SK-N-SH (cell line): ENCODE measurements at places on chromosomes 16 and 17. TPM values are rescaled to one million over a fixed set of nuclear protein-coding genes. Genes with fewer than 3 reads are reported as not detected.

DNA sequence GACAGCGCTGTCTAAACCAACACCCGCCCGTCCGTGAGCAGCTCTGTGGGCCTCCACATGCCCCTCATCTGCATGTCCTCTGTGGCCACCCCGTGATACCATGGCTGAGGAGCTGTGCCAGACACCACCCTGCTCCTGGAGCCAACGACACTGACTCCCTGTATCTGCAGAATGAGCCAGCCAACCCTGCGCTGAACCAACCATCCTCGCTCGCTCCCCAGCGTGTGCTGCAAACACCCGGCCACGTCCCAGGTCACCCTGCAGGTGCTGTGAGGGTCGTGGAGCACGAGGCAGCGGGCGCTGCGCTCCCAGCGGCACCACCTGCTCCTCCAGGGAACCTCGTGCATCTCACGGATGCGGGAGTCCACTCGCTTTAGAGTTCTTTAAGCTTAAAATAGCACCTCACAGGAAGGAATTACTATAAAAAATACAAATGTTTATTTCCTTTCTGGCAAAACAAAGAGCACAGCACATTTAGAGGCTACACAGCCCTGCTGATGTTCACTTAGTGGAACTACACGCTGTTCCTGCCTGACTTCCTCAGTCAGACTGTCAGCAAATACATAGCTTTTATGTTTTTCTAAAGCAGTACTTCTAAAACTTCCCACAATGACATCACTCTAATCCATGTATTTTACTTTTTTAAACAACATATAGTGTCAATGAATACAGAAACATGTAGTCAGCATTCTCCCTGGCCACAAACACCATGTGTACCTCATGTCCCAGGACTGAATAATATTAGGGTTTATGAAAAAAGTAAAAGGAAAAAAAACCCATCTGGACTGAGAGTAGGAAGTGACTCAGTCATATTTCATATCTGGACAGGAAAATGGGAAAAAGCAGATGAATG lies 43.5 kb downstream of the MAP1LC3B start:
- peak; percentile 41 for DNase-seq

- no peak for DNase-seq
Observed at GRCh38 chr16:78629173-78629572, 529.7 kb downstream of the WWOX start.

DNA sequence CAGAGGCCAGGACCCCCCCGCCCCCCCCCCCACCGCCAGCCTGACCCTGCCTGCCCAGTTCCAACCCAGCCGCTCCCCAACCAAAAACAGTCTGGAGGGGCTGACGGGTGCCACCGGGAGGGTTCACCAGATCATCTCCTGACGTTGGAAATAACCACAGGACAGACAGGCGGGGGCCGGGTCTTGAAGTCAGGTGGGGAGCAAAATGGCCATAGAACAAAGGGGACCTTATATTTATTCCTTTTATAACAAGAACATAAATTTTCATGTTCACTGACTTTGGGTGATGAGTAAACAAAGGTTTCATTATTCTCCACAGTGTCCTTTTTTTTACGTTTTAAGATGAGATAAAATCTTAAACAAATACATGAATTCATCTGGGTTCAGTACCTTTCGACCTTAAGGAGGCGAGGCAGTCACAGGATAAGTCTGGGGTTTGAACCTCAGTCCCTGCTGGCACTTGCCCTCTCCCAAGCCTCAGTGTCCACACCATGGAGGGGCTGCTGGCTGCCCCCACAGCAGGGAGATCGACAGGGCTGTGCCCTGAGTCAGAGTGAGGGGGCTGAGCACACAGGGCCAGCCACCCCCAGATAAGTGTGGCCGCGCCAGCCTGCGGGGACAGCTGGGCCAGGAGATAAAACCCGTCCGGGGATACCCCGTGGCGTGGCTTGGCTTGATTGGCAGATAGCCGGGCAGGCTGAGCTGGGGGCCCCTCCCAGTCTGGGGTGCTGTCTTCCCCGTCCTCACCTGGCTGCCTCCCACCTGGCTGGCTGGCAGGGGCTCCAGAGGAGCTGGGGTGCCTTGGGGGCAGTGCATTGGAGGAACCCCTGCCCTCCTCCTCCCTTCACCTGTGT lies 15.0 kb downstream of the SLC7A5 start:
- DNase-seq, result peak; percentile 67

GRCh38 chr16:67969254-67970039 lies 1.0 kb upstream of the SLC12A4 start:
- no peak for DNase-seq

- DNase-seq, result peak; percentile 10
Observed at GRCh38 chr16:57271867-57272495, 12.5 kb downstream of the PLLP start.

- no peak for DNase-seq
Observed at GRCh38 chr17:79993390-79994227, 42.1 kb downstream of the TBC1D16 start.

The TEKT3 gene
- 0.21 and 0.62 TPM in 2 replicates for polyA plus RNA-seq

GRCh38 chr16:947255-947921 lies 23.4 kb downstream of the LMF1 start:
- no peak for DNase-seq

DNA sequence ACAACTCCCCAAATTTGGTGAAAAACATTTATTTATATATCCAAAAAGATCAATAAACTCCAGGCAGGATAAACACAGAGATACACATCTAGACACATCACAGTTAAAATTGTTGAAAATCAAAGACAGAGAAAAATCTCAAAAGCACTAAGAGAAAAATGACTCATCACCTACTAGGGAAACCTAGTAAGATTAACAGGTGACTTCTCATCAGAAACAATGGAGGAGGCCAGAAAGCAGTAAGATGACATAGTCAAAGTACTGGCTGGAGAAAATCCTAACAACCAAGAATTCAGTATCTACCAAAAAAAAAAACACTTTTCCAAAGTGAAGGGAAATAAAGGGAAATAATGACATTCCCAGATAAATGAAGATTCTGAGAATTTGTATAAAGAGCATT lies 33.8 kb downstream of the ULK2 start:
- no peak for DNase-seq

The DHRS7C gene
- not detected in 2 replicates for polyA plus RNA-seq

DNA sequence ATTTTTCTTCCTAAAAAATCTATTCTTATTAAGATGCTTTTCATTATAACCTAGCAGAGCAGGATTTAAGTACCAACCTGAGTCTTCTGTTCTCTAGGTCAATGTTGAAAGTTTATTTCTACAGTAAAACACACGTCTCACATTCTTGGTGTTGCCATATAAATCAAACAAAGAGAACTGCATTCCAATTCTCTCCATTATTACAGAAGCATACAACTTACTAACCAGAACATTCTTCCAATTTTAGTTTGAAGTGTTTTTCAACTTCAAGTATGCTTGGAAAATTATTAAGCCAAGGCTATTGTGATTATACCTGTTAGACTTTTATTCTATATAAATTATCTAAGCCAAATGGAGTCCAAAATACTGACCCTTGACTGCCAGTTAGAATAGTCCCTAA lies 110.4 kb upstream of the PMFBP1 start:
- no peak for DNase-seq

- no peak for DNase-seq
Observed at GRCh38 chr16:10945065-10945787, 862 bp downstream of the CLEC16A start.

GRCh38 chr17:77227461-77228240 lies 86.9 kb downstream of the SEC14L1 start:
- DNase-seq, result no peak

GRCh38 chr16:1443980-1444729 lies at the start of gene CCDC154:
TSS of gene CCDC154 (minus strand) at chr16:1444556. CDS start at chr16:1444322, 234 bp downstream.
- DNase-seq, result no peak

GRCh38 chr17:64459284-64459747 lies 10.4 kb downstream of the MILR1 start:
- DNase-seq, result no peak

The ITGAX gene
- polyA plus RNA-seq, result 0.44 and 0.66 TPM in 2 replicates

GRCh38 chr17:58568044-58568799 lies 53.8 kb upstream of the MTMR4 start:
- no peak for DNase-seq

GRCh38 chr16:57146040-57146647 lies 39.7 kb downstream of the PSME3IP1 start:
- DNase-seq, result no peak

DNA sequence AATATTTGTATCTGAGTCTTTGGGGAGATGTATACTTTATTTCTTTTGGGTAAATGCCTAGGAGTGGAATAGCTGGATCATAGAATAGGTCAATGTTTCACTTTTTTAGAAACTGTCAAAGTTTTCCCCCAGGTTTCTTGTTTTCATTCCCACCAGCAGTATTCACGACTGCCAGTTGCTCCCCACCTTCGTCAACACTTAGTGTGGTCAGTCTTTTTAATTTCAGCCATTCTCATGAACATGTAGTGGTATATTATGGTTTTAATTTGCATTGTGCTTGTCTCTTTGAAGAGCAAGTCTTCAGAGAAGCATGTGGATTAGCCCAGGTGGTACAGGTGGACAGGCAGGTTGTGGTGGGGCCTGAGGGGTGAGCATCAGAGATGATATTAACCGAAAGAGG lies 53.8 kb downstream of the TEKT5 start:
- no peak for DNase-seq

- DNase-seq, result no peak
Observed at GRCh38 chr16:68744744-68745280, 7.7 kb downstream of the CDH1 start.

DNA sequence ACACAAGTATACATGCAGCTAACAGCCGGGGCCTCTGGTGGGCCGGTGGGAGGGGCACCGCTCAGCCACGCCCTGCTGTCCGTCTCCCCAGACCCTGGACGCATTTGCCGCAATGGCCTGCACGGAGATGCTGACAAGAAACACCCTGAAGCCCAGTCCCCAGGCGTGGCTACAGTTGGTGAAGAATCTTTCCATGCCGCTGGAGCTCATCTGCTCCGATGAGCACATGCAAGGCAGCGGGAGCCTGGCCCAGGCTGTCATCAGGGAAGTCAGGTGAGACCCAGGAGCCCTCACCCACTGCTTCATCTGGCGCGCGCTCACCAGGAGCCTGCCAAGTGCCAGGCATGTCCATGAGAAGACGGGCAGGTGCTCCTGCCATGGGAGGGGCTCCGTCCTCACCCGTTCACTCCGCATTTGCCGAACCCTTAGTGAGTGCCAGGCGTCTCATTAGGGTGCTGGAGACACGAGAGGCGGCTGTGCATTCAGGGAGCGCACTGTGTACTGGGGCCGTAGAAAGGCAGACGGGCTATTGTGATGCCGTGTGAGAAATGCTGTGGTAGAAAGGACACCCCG lies 51.4 kb upstream of the ENDOV start:
- no peak for DNase-seq

The USP43 gene
- 0.05 and 0.07 TPM in 2 replicates for polyA plus RNA-seq

DNA sequence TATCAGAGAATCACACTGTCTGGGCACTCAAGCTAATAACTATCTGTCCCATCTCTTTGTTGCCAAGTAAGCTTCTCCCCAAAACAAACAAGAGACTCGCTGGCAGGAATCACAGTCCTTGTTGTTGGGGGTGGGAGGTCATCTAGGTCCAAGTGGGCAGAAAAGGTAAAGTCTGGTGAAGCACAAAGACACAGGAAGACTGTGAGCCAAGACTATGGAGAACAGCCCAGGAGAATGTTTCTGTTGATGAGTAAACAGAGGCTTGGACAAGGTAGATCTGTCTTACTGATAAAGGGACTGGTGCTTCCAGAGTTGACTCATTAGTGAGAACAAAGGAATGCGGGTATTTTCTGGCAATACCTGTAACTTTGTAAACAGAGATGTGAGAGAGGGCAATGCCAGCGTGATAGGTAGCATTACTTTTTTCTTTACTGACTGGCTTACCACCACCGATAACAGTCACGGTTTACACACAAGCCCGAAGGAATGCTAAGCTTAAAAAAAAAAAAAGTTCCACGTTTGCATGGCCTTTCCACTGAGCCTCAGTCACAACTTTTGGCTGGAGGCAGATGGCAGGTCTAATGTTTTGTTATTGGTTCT lies 11.5 kb upstream of the MMD start:
- no peak for DNase-seq

The NAGPA gene
- polyA plus RNA-seq, result 15.5 and 16.5 TPM in 2 replicates

The ZP2 gene
- polyA plus RNA-seq, result not detected in 2 replicates

DNA sequence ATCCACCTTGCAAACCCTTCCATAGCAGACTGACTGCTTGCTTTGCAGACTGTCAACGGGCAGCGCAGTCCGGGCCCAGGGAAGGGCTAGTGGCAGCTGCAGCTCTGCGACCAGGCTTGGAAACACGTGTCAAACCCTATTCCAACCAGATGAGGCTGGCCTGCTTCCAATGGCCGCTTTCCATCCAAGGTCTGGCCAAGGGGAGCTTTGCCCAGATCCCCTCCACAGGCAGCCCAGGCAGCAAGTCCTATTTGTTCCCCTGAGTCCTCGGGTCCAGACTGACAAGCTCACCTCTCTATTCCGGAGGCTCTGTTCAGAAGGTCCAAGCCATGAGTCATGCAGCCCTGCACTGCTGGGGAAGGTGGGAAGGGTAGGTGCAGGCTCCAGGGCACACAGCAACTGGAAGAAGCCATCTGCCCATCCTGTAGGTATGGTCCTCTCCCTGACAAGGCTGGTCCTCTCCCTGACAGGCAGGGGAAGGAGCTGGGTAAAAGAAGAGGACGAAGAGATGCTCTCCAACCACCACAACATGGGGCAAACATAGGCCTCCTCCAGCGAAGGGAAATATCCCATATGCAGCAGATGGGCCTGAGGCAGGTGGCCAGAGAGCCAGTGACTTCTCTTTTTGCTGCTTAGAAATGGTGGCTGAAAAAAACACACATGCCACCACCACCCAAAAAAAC lies 22.6 kb upstream of the AXIN2 start:
- peak; percentile 49 for DNase-seq

DNA sequence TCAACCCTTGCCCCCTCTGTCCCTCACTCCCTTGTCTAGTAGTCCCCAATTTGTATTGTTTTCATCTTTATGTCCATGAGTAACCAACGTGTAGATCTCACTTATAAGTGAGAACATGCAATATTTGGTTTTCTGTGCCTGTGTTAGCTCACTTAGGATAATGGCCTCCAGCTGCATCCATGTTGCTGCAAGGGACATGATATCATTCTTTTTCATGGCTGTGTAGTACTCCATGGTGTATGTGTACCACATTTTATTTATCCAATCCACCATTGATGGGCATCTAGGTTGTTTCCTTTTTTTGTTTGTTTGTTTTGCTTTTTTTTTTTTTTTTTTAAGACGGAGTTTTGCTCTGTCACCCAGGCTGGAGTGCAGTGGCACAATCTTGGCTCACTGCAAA lies 63.0 kb upstream of the HS3ST4 start:
- no peak for DNase-seq

- DNase-seq, result no peak
Observed at GRCh38 chr16:3612510-3613466, 1.4 kb upstream of the SLX4 start.

The AGRP gene
- polyA plus RNA-seq, result not detected in 2 replicates

DNA sequence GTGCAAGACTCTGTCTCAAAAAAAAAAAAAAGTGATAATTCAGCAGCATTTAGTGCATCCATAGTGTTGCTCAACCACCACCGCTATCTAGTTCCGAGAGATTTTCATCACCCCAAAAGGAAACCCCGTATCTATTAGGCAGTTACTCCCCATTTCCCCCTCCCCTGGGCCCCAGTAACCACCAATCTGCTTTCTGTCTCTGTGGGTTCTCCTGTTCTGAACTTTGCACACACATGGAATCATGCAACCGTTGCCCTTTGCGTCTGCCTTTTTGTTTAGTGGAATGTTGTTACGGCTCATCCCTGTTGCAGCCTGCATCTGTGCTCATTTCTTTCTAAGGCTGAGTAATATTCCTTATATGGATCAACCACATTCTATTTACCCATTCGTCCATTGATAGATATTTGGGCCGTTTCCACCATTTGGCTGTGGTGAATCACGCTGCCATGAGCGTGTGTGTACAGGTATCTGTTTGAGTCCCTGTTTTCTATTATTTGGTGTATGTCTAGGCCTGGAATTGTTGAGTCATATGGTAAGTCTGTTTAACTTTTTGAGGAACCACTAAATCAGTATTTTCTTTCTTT lies 8.7 kb upstream of the SYNGR2 start:
- no peak for DNase-seq
